Stimulated activated naive B cell treated with anti-CD40 and anti-IgM and Interleukin-4, amounts not matched to agents 10 μg/mL and 1 μg/mL and 100 μg/mL, for 72 hours (primary cell): ENCODE measurements at places on chromosomes 7 and 10.

DNA sequence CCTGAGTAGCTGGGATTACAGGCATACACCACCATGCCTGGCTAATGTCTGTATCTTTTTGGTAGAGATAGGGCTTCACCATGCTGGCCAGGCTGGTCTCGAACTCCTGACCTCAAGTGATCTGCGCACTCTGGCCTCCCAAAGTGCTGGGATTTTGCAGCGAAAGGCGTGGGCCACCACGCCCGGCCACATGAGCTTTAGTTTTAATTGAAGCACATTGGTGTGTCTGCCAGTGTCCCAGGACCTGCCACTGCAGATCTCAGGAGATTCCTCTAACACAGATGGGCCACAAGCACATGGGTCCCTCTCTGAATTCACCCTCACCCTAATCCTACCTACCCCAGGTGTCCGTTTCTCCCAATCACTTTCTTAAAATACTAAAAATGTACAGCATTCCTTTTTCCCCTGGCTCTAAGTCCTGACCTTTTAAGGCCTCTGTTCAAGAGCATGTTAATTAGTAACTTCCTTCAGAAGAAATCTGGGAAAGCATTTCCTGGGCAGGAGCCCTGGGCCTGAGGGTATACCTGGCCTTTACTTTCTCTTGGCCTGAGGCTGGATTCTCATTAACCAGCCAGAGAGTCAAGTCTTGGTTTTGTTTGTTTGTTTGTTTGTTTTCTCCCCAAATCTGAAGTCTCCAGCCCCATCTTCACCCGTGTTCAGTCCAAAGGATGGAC, 82.6 kb downstream of the PRPF18 start:
- no peak for DNase-seq

DNA sequence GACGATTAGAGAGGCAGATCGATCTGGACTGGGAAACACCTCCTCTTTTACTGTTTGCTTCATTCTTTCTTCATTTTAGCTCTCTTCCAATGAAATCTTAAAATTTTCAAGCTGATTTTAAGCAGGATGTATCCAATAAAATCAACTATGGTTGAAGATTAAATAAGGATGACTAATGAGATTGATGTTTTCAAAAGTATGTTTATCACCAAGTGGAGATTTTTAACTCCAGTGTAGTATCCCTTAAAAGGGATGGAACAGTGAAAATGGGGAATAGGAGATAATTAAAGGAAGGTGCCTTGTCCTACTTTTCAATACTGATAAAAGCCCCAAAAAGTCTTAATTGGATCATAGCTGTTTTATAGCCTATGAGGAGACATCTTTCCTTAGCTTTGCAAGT, 11.6 kb upstream of the LIPF start:
- no peak for DNase-seq

DNA sequence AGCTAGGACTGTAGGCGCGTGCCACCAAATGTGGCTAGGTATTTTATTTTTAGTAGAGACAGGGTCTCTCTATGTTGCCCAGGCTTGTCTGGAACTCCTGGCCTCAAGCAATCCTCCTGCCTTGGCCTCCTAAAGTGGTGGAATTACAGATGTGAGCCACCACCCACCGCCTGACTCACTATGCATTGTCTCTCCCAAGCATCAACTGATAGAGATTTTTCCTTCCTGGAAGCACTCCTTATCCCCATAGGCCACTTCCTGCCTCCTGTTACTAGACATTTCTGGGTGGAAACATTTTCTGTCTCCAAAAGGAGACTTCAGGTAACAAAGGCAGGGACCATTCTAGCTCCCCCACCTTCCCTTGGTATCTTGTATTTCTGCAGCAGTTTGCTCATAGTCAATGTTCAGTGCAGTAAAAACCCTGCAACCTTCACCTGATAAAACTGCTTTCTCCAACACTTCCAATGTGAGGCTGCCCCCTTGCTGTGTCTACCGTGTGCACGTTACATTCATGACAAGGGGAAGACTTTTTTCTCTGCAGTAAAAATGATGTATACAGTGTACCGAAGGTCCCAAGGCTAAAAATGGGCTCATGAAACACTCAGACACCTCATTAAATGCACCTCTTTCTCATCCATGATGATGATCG, 84.9 kb downstream of the NHLRC2 start:
- DNase-seq = no peak

DNA sequence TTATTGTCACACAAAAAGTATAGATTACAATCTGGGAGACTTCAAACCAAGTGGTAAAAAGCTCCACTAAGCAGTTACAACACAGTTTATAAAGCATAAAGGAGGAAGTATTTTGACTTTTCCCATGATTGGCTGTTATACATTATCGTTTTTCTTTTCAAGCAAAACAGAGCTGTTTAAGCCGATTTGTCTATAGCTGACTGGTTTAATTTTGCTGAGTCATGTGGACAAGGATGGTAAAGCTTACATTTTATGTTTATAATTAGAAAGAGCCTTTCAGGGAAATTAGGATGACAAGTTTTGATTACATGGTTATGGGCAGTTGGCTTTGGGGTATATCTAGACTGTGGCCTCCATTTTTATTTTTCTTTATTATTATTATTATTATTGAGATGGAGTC, 152.5 kb upstream of the STK17A start:
- no peak for DNase-seq

- no peak for DNase-seq
These were observed 30.9 kb downstream of the DNAJB12 start for GRCh38 chr10:72323771-72324191.

DNA sequence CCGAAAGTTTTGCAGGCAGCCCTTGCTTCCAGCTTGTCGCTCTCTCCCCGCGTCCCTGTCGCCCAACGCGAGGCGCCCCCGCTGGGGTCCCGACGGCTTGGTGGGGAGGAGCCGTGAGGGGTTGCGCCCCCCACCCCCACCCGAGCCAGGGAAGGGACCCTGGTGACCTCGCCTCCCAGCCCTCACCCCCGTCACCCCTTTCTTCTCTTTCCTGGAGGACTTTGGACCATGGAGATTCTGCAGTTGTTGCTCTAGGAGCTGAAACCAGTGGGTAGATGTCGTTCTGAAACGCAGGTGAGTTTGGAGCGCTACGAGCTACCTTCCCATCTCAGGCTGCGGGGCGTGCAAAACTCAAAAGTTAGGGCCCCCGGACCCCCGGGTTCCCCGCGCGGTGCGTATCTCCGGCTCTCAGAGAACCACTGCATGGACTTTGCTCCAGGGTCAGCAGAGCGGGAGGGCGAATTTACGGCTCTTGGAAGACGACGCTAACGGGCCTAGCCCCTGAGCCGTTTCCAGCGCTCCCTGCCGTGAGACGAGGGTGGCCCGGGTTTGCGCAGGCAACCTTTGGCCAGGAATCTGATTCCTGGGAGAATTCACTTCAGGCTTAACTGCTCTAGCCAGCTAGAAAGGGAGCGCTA, 684 bp upstream of the ATXN7L1 start:
- no peak for DNase-seq
